Skeletal muscle cell (primary cell): ENCODE measurements at places on chromosomes 16 and 17.

DNA sequence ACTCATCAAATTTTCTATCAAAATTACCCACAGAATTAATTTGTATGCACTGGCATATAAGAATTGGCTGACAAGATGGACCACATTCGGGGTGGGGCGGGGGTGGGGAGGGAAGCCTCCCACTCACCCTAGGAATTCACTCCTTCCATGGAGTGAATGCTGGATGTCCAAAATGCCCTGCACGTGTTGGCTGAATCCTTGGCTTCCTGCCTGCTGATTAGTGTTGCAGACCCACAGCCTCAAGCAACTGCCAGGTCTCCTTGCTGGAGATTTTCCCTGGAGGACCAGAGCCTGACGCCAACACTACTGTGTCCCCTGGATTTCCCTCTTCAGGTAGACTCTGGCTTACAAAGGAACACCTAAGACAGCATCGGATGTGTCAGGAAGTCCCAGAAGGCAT lies 575.7 kb upstream of the CDH11 start:
- DNase-seq, result no peak

- DNase-seq, result no peak
Measured at GRCh38 chr17:30113213-30113612, 3.4 kb upstream of the NSRP1 start.

GRCh38 chr16:85593494-85594221 lies 19.5 kb upstream of the GSE1 start:
- DNase-seq, result no peak

- no peak for DNase-seq
Measured at GRCh38 chr17:72510351-72511016, 389.7 kb downstream of the SOX9 start.

- no peak for DNase-seq
Measured at GRCh38 chr16:19940195-19940594, 55.5 kb upstream of the GPRC5B start.

- no peak for DNase-seq
Measured at GRCh38 chr17:3015890-3016289, 47.5 kb downstream of the OR1D5 start.

DNA sequence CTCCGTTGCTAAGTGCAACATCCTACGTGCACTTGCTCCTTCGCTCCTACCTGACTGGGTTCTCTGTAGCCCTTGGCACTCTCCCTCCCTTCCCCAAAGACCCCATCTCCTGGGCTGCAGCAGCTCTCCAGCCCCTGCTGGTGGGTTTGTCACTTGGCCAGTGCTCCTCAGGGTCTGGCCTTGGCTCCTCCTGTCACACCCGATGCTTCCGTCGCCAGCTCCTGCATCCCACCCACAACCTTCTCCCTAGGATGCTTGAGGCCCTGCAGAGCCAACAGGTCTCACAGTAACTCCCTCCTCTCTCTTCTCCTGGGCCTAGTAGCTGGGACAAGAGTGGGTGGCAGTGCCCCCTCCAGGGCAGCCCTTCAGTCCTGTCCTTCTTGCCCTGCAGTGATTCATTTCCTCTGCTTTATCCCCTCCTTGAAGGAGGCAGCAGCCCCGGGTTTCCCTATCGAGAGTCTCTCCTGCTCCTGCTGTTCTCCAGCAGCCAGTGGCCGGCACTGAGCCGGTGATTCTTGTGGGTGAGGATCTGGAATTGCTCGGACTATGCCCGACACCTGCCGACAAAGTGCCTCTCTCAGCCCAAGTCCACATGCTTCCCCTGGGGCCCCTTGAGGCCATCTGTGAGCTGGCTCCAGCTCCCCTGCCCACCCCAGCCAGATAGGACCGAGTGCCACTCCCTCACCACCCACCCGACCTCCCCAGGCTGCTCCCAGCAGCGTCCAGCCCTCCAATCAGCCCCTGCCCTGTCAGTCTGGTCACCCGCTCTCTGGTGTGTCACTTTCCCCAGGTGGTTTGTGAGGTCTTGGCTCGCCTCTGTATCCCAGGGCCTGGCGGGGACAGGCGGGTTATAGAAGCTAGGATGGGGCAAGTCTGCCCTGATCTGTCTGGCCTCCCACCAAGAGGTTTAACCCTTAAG lies 3.8 kb downstream of the LITAFD start:
- no peak for DNase-seq

DNA sequence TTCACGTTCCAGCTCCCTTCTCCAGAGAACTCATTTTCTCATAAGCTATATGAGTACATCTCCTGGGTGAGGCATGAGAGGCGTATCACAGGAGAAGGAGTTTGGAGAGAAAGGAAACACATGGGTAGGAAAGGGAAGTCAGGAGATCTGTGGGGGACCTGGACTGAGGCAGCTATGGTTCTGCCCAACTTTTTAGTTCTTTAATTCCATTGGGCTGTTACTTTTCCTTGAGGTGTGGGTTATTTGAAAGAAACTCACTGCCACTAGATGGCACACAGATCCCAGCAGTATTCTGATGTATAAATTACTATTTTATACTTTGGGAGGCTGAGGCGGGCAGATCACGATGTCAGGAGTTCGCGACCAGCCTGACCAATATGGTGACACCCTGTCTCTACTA lies 63.6 kb downstream of the NUP93 start:
- DNase-seq, result no peak

DNA sequence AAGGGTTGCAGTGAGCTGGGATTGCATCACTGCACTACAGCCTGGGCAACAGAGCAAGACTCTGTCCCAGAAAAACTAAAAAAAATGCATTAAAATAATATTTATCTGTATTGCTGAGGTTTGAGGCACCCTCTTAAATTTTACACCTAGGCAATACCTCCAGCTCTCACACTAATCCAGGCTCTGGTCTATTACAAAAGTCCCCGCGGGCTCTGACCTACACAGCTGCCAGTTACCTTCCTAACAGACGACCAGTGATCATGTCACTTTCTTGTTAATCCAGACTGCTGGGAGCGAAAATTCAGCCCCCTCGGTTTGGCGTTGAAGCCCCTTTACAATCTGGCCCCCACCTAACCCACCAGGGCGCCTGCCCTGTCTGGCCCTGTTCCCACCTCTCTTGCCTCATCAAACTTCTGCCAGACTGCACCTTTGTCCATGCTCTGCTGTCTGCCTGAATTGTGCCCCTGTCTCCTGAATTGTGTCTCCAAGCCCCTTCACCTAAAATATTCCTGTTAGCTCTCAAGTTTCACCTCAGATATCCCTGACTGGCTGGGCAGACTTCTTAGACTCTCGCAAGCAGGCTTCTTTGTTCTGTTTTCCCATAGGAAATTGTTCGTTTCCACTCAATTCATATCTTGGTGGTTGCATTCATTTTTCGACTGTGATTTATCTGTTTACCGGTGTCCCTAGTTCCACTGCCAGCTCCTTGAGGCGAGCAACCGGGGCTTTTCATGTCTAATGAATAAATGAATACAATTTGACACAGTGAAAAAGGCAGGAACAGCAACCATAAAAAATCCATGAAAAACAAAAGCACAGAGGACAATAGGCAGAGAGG lies 65.9 kb downstream of the PITPNC1 start:
- no peak for DNase-seq

GRCh38 chr16:89738538-89739317 lies 17.4 kb downstream of the ZNF276 start:
- DNase-seq, result no peak

- DNase-seq, result no peak
Measured at GRCh38 chr16:10983159-10983558, 38.8 kb downstream of the CLEC16A start.

DNA sequence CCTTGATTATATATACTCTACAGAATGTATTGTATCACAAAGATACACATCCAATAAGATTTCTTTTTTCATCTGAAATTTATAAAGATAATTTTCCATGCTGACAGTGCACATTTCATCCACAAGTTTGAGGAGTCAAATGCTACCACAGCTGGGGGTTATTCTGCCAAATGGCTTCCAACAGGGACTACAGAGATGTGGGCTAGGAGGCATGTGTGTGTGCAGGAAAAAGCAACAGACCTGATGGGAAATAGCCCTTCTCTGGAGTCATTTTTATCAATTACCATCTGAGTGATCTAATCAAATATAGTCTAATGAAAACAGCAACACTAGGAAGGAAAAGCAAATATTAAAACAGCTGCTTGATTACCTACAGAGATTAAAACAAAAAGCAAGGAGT lies 290.5 kb downstream of the CEP112 start:
- no peak for DNase-seq

DNA sequence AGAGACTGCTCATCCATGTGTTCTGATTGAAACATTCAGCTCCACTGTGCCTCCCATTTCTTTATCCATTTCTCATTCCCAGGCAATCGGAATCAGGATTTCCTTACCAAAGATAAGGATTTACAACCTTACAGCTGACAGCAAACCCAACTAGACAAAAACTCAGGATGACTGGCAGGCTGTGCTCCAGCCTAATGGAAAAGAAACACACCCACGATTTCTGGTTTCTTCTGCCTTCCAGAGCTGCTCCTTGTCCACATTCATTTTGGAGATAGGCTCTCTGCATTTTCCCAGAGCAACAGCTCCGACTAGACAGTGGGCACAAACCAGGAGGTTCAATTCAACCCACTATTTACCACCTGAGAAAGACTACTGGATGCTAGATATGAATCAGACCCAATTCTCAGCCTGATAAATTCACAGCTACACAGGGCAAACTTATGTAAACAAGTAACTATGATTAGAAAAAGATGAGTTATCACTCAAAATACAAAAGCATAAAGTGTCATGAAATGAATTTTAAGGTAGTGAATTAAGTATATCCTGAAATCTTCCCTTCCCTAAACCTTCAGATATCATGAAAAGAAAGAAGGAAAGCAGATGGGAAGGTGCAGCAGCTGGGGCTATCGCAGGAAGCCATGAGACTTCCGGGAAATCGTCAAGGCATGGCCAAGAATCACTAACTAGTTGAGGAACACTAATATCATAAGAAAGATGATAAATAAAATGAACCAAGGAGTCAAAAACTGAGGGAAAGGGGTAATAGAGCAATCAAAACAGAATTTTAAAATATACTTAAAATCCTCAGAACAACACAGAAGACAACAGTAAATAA lies 44.8 kb upstream of the CLEC18B start:
- no peak for DNase-seq

- no peak for DNase-seq
Measured at GRCh38 chr17:20171741-20172365, 162.7 kb downstream of the SPECC1 start.

DNA sequence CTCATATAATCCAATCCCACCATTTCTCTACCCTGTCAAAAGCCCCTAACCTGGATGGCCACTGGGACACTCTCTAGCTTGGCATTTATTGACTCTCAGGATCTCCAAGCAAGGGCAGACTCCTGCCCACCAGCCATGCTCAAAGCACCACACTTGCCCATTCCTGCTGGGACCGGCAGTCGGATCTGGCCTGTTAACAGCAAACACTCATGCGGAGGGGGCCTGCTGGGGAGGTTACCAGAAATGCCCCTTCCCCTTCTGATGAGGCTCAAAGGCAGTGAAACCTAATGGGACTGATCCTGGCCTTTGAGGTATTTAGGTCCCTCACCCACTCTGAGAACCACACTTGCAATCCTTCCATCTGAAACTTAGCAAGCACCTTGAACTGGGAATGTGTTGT lies 6.5 kb upstream of the CCL1 start:
- no peak for DNase-seq

DNA sequence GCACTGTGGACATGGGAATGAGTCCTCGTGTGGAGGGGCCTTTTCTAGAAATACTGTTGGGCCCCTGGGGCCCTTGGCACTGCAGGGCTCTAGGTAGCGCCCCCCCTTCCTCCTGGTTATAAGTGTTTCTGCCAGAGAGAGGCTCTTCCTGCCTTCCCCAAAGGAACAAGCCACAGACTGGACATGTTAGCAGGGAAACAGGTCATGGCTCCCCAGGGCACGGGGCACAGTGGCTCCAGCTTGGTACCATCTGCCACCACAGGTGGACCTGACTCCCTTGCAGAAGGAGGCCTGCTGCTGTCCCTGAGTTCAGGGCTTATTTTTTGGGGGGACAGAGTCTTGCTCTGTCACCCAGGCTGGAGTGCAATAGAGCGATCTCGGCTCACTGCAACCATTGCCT lies 8.8 kb downstream of the PDK2 start:
- no peak for DNase-seq
